ENCODE measurements at places on chromosomes 4 and X.

DNA sequence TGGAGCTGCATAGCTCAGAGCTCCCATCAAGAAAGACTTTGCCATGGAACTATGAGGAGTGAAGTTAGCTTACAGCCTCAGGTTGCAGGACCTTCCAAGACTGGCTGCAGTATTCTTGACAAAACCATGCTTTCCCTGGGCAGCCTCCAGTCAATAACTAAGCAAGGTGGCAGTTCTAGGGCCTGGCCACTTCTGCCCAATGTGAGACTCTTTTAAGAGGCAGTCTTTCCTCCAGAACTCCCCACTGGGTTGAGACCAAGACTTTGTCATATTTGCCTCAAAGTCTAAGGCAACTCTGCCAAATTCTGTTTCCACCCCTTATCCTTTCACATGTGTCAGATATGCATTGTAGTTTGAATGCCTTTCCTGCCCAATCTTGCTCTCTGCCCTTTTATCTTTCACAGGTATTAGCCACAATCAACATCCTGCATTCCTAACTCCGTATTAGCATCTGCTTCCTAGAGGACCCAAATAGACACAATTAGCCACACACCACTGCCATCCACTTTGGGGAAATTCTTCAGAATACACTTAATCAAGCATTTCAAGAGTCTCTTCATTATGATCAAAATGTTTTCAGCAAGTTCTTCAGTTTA, 17.7 kb upstream of the SLC25A43 start:
- DNase-seq: no peak

GRCh38 chr4:158371158-158371557, 150.5 kb upstream of the RXFP1 start:
- DNase-seq: no peak

GRCh38 chr4:22501715-22502095, 14.2 kb downstream of the ADGRA3 start:
- no peak for DNase-seq

GRCh38 chr4:87211249-87211952, 9.0 kb downstream of the KLHL8 start:
- DNase-seq: no peak

DNA sequence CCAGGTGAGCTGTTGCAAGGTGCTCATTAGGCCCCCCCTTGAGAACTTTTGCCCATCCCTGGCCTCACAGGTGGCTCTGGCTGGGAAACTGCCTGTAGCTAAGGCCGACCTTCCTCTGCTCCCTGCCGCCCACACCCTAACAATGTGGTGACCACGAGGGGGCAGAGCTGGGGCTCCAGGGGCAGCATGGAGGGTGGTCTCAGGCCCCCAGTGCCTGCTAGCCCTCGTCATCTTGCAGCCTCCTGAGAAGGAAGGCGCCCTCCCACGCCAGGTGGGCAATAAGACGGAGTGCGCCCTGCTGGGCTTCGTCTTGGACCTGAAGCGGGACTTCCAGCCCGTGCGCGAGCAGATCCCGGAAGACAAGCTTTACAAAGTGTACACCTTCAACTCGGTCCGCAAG, 32.4 kb downstream of the ATP2B3 start:
- DNase-seq: no peak

GRCh38 chr4:73251384-73251783, 7.2 kb downstream of the ANKRD17 start:
- no peak for DNase-seq

DNA sequence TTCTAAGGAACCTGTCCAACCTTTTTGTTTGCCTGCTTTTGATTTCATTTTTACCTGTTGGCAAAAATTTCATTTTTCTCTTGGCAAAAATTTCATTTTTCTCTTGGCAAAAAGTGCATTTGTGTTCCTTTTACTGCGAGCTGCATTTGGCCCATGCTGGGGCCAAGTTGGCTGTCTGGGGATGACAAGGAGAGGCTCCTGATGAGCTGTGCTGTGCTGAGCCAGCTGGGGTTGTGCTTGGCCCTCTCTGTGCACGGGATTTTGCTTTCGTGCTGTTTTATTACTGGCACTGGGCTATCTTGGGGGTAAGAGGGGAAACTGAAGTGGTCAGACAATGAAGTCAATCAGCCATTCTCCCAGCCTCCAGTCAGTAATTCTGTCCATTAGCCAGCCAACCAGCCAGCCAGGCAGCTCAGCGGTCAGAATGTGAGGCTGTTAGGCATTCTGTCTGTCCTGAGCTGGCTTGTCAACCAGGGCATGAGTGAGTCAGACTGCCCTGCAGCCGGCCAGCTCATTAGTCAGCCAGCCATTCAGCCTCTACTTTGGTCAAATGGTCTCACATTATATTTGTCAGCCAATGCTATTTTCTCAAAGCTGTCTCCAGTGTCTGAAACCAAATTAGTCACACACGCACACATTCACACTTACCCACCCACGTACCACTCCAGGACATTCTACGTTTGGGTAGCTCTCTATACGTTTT, 56.9 kb upstream of the PRPS1 start:
- DNase-seq: no peak

DNA sequence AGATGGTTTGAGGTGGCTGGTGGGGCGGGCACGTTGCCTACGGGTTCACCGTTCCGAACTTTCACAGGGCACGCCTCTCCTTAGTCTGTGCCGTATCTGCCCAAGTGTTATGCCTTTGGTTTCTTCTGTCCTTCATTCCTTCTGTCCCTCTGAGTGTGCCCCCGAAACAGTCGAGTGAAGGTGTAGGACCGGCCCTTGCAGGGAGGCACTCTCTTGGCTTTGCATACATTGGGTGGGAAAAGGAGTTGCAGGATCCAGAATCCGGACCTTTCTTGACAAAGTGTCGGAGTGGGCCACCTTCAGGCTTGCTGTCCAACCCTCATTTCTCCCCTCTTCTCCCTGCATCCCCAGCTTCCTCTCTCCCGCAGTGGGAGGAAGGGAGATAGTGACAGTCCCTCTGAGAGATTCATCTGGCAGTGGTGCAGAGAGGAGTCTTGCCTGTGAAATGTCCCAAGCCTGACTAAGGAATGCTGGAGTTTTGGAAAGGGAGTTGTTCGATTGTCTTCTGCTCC, 569 bp downstream of the ARFIP1 start:
- DNase-seq: no peak

DNA sequence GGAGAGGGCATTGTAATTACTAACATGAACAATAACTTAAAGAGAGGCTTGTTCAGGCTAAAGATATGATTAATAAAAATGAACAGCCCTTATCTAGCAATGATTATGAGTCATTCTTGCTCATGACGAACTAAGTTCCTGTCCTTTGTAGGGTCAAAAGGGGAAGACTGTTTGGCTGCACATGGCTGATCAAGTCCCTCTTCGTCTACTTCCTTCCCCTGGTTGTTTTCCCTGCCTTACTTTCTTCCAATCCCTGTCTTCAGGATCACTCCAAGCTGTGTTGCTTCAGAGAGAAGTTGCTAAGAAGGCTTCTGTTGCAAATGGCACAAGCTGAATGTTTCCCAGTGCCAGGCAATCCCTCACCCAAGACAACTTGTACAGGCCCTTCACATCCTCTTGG, 115.0 kb upstream of the HS3ST1 start:
- no peak for DNase-seq

DNA sequence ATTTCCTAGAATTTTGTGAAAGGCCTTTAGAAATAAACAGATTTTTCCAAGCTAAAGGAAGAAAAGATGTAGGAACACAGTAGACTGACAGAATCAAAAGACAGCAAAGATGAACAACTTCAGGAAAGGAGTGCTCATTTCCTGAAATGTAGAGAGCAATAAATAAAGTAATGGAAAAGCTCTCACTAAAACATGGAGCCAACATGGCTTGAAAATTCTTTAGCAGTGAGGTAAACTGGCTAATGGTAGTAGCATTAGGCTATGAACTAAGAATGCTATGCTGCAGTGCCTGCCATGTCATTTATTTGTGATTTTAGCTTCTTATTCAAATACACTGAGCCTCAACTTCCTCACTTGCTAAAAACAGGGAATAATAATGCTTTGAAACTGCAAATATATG, 108.7 kb downstream of the IQCM start:
- no peak for DNase-seq

DNA sequence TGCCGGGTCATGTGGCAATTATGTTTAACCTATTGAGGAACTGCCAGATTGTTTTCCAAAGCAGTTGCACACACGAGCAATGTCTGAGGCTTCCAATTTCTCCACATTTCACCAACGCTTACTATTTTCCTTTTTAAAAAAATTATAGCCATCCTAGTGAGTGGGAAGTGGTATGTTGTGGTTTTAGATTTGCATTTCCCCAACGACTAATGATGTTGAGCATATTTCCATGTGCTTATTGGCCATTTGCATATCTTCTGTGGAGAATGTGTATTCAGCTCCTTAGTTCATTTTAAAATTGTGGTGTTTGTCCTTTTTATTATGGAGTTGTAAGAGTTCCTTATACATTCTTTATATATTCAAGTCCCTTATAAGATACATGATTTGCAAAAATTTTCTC, 60.2 kb downstream of the MTMR1 start:
- DNase-seq: no peak

- DNase-seq: no peak
Measured at GRCh38 chr4:13900780-13901179, 273.3 kb upstream of the BOD1L1 start.

- DNase-seq: no peak
Measured at GRCh38 chr4:59612235-59612634, 1587.9 kb upstream of the ADGRL3 start.

- no peak for DNase-seq
Measured at GRCh38 chr4:110615353-110616237, 7.3 kb downstream of the PITX2 start.
